CD4-positive, alpha-beta memory T cell (primary cell): ENCODE measurements at places on chromosomes 6 and 20. TPM values are rescaled to one million over a fixed set of nuclear protein-coding genes. Genes with fewer than 3 reads are reported as not detected.

Gene ENPP4
- total RNA-seq = 10.9 TPM

GRCh38 chr6:122098201-122098678, 301.2 kb upstream of the HSF2 start:
- H3K27ac ChIP-seq = no peak overlapping the region
- H3K27me3 ChIP-seq = no peaks in the 10 kb centered on the region
- DNase-seq = no peak
- H3K4me3 ChIP-seq = no peak overlapping the region
- H3K36me3 ChIP-seq = no peaks in the 10 kb centered on the region
- no peaks in the 10 kb centered on the region for H3K4me1 ChIP-seq

DNA sequence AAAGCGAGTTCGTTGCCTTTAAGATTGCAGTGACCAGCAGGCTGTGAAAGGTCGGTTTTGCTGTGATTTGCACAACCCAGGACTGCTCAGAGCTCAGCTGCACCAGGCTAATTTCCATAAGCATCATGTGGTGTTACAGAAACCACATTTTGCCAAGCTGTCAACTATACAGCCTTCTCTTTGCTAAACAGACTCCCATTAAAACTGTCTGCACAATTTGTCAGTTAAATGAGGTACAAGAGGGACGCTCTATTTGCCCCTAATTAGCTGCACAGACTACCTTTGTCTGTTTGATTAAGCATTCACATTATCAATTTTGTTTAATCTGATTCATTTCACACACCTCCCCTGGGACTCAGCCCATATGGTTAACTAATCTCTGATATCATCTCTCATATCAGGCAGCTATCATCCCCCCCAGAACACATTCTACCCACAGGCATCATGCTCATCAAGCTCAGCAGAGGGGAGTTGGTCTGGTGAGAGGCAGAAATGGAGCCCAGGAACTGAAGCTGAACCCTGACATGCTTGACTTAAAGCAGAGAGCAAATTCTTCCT, 62.1 kb downstream of the OLIG3 start:
- H3K27me3 ChIP-seq = no peaks in the 10 kb centered on the region
- DNase-seq = no peak
- no peaks in the 10 kb centered on the region for H3K4me1 ChIP-seq
- no peak overlapping the region for H3K27ac ChIP-seq

GRCh38 chr20:10076126-10077080, 41.6 kb downstream of the ANKEF1 start:
- no peaks in the 10 kb centered on the region for H3K27me3 ChIP-seq
- H3K4me3 ChIP-seq = no peak overlapping the region
- H3K27ac ChIP-seq = no peak overlapping the region
- no peak for DNase-seq
- H3K4me1 ChIP-seq = no peaks in the 10 kb centered on the region

GRCh38 chr6:110524305-110524704, 47.9 kb upstream of the SLC22A16 start:
- no peaks in the 10 kb centered on the region for H3K4me1 ChIP-seq
- DNase-seq = no peak
- H3K27me3 ChIP-seq = no peaks in the 10 kb centered on the region
- no peak overlapping the region for H3K4me3 ChIP-seq
- H3K36me3 ChIP-seq = no peaks in the 10 kb centered on the region
